ENCODE measurements at places on chromosomes 16 and 17.

DNA sequence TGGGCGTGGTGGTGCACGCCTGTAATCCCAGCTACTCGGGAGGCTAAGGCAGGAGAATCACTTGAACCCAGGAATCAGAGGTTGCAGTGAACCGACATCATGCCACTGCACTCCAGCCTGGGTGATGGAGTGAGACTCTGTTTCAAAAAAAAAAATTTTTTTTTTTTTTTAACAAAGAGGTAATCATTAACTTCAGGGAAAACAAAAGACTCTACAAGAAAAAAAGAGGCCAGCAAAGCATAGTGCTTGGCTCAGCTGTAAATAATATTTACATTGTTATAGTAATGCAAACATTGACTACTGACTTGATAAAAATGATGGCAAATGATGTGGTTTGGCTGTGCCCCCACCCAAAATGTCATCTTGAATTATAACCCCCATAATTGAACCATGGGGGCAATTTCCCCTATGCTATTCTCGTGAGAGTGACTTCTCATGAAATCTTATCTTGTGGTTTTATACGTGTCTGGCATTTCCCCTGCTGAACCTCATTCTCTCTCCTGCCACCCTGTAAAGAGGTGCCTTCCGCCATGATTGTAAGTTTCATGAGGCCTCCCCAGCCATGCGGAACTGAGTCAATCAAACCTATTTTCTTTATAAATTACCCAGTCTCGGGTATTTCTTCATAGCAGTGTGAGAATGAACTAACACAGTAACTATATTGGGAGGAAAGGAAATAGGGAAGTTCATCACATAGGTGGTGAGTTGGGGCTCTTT lies 12.7 kb upstream of the SSTR2 start:
- no peak for DNase-seq

- DNase-seq = no peak
Observed at GRCh38 chr16:47617732-47618131, 156.6 kb downstream of the PHKB start.

GRCh38 chr17:64073771-64074703 lies 53.6 kb upstream of the ICAM2 start:
- DNase-seq = no peak

- no peak for DNase-seq
Observed at GRCh38 chr16:79767421-79768275, 167.1 kb upstream of the MAF start.

DNA sequence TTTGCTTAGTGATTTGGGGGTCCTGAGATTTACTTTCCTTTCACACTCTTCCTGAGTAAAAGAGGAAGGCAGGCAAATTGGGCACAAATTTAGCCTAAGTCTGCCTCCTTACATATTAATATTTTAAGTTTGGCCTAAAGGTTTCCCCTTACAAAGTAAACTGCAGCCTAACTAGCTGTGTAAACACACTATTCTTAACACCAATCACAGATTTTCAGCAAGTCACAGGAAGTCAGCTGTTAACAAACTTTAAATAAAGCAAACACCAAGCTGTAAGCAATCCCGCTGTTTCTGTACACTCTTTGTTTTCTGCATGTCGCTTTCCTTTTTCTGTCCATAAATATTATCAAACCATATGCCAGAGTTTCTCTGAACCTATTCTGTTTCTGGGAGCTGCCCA lies 45.1 kb upstream of the ABCC11 start:
- no peak for DNase-seq

DNA sequence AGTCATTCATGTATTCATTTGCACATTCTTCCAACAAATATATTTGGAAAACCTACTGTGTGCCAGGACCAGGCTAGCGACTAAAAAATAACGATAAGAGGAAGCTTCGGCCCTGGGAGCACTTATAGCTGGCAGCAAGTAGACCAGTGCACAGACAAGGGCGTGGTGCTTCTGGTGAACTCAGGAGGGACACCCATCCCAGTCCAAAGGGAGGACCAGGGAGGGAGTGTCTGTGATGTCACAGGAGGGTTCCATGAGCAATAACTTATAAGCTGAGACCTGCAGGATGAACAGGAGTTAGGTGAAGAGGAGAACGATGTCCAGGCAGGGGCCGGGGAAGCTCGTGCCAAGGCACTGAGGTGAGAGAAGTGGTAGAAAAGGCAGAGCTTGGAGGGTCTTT lies 17.4 kb upstream of the PHOSPHO1 start:
- DNase-seq = no peak

DNA sequence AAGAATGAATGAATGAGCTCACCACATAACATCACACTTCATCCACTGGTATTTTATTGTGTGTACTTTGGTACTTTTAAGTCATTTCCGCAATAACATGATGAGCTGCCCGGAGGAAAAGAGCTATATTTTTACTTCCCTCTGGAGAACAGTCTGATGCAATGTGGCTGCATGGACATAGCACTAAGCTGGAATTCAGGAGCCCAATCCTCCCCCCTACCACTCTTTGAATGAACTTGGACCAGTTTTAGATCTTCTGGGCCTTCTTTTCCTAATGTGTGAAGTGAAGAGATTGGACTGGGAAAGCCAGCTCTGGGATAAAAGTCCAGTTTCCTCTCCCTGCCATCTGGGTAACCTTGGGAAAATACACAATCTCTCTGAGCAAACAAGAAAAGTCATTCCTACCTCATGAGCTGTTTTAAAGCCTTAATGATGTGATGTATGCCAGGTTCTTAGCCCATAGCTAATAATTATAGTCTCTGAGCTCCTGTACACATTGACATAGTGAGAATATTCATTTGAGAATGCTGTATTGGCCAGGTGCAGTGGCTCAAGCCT lies 79.3 kb downstream of the ABCC12 start:
- DNase-seq = no peak

- no peak for DNase-seq
Observed at GRCh38 chr16:9035996-9036395, 55.4 kb upstream of the HAPSTR1 start.

DNA sequence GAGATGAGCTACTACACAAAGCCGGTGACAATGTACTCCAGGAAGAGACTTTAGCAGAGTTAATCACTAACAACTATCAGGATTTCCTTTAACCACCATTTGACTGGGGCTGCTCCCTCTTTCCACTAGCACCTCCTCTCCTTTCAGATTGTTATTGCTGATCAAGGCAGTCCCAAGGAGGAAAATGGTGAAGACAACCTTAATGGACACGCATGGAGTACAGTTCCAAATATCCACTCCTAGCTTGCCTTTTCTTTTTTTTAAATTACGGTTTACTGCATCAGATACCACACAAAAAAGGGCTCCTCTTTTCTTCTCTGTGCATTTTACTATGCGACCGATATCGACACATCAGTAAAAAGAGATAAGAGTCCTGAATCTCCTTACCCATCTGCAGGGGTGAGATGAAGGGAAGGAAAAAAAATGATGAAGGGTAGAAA lies 30.9 kb downstream of the FAM222B start:
- DNase-seq = no peak

DNA sequence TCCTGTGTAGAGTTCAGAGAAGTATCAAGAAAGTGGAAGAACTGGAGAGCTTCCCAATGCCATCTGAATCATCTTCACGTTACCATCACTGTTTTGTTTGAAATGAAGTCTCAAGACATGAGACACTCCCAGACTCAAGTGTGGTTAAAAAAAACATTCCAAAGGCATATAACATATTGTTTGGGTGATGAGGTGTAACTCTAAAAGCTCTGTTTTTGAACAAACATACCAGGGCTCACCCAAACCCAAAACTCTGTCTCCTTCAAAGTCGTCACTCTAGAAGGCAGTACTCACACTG lies 6.3 kb upstream of the ZCCHC14 start:
- no peak for DNase-seq

DNA sequence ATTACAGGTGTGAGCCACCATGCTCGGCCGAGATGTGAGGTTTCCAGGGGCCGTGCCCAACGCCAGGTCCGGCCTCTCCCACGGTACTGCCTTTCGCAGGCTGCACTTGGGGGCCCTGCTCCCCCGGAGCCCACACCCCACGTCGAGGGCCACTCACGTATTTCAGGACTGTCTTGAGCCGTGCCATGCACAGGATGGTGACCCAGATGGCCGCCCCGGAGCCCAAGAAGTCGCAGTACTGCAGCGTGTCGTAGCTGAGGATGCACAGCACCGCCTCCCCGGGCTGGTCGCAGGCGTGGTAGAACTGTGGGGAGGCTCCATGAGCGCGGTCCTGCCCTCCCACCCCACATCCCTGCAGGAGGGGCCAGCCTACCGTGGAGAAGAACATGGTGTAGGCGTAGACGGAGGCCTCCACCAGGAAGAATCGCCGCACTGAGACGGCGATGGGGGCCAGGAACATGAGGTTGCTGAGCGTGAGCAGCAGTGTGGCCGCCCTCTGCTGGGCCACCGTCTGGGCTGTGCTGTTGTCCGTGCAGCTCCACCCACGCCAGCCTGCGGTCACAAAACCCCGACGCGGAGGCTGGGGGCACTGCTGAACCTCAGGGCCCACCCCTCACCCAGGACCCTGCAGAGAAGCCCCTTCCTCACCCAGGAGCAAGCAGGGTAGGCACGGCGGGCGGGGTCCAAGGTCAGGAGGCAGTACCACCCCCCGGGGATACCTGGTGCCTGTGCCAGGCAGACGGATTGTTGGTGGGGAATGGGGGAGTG lies 3.7 kb upstream of the MRPL28 start:
- no peak for DNase-seq

DNA sequence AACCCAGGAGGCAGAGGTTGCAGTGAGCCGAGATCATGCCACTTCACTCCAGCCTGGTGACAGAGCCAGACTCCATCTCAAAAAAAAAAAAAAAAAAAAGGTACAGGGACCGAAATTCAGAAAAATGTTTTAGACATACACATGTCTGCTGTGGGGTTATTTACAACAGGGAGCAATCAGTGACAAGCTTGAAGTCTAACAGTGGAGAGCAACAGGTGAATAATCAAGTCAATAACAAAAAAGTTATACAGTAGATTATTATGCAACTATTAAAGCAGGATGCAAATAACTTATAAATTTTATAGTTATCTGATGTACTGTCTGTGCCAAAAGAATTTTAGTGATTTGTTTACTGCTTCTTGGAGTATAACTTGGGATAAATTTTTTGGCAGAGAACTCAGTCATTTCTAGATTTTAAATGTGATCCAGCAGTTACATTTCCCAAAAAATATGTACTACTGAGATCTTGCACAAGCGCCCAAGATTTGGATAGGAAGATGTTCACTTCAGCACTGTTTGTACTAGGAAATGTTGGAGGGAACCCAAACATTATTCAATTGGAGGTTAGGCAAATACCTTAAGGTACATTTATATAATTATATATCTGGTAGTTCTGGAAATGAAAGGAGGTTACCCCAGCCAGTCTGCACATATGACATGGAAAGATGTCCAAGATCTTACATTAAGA lies 34.1 kb downstream of the EEF2K start:
- no peak for DNase-seq
